BJ (cell line): ENCODE measurements at places on chromosomes 2 and 18.

DNA sequence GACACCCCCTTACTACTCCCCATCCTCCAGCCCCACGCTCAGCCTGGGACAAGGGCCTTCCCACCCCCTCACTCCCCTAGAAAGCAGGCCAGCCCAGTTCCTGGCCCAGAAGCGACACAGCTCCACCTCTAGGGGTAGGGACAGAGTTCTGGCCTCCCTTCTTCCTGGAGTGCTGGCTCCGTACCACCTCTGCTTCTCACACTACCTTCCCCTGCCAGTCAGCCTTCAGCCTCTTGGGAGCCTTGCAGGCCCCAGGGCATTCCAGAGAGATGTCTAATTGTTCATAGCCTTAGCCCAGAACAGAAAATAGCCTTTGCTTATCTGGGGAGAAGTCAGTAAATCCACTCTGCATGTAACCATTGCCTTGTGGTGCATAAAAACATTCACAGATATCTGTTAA lies 13.1 kb upstream of the CATIP start:
- no peak for DNase-seq

- DNase-seq: no peak
Measured at GRCh38 chr2:241867776-241868420, 1.6 kb upstream of the RTP5 start.

DNA sequence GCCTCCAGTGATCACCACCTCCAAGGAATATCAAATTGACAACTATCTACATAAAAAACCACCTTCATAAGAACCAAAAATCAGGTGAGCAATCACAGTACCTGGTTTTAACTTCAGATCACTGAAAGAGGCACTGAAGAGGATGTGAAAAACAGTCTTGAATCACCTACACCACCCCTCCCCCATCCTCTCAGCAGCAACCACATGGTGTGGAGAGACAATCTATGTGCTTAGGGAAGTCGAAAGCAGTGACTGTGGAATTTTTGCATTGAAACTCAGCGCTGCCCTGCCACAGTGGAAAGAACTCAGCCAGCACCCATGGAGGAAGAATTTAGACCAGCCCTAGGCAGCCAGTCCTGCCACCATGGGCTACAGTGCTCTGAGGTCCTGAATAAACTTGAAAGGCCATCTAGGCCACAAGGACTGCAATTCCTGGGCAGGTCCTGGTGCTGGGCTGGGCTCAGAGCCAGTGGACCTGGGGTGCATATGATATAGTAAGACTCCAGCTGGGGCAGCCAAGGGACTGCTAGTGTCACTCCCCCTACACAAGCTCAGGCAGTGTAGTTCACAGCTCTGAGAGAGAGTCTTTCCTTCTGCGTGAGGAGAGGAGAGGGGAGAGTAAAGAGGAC lies 75.6 kb downstream of the ATL2 start:
- no peak for DNase-seq

DNA sequence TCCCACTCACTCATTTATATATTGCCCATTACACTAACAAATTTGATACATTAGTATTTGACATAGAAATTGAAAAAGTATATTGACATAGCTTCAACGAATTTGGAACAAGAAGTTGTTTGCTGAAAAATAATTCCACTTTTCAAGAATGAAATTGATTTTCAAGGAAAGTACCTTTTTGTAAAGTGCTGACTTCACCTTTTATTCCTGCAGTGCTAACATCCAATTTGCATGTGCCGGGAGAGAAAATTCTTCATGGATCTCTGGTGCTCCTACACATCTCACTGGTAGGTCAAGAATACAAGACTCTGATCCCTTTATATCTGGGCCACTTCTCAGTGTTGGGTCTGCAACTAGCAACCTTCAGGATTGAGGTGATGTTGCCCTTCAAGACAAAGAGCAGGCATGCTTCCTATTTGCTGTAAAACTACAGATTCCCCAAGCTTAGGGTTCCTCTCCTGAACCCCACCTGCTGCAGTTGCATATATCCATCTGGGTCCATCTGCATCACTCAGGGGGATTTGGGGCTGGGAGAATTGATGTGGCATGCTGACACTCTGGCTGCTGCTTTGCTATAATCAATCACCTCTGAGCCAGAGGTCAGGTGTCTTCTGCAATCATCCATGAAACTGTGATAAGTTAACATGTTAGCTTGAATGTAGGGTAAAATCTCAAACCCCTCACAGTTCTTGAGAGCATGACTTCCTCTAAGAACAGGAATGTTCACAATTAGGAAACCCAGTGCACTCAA lies 108.4 kb upstream of the TTN start:
- no peak for DNase-seq

DNA sequence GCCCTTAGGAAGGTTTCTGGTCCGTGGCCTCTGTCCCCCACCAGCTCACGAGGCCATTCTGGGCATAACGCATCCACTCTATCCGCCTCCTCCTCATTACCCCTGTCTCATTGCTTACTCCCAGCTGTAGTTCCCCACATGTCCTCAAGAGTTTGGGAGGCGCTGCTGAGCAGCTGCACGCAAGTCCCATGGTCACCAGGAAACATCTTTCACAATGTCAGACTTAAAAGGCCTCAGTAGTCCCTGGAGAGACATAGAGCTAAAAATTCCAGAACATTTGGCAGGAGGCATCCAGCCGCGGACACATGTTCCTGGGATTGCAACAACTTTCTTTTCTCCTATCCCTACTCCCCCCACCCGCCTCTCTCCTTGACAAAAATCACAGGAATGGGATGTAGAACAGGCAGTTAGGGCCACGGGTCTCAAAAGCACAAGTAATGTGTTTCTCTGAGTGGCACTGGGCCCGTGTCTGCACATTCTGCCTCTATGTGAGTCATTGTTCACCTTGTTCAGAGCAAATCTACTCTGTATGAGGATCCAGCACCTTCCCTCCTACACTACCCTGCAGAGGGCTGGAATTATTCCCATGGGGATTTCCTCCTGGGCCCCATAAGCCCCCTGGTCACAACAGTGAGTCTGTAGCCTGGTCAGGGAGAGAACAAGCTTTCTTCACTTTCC lies 8.1 kb downstream of the LBH start:
- DNase-seq: no peak
